ENCODE measurements at places on chromosomes 2 and 18.

DNA sequence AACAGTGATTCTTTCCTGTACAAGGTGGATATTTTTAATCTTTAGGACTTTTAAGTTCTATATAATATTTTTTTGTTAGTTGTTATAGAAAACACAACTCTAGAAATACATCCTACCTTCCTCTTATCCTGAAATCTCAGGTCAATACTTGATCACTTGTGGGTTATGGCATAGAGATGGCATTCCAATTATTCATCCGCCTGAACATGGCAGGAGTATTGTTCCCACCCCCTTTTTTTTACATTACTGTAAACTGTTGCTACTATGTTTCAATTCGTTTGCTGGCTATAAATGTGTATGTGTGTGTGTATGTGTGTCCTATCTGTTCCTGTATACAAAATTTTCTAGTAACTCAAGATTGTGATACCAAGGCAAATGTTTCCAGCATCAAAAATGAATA lies 43.3 kb upstream of the FN1 start:
- DNase-seq: no peak

GRCh38 chr18:45724601-45725000 lies 620 bp downstream of the SLC14A1 start:
- no peak for DNase-seq

GRCh38 chr18:31677592-31677991 lies 6.8 kb downstream of the B4GALT6 start:
- no peak for DNase-seq

DNA sequence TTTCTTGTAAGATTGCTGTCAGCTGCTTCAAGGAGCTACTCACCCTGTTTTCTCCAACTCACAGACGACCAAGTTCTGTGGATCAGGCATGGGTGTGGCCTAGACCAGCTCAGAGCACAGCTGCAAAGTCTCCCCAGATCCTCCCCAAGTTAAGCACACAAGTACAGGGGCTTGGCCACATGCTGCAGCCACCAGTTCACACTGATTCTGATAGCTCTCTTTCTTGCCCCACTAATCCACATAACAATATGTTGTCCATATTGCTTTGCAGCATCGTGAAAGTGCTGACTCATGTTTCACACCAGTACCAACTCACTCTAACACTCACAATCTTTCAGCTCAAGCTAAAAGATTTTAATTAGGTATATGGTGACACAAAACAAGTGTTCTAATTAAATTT lies 437.0 kb downstream of the PARD3B start:
- DNase-seq: no peak

GRCh38 chr2:67565761-67566160 lies 168.6 kb downstream of the ETAA1 start:
- no peak for DNase-seq

- no peak for DNase-seq
These were observed 153.7 kb upstream of the SERTAD2 start for GRCh38 chr2:64807417-64807816.

- DNase-seq: no peak
These were observed 18.9 kb downstream of the SDC1 start for GRCh38 chr2:20205915-20206524.

DNA sequence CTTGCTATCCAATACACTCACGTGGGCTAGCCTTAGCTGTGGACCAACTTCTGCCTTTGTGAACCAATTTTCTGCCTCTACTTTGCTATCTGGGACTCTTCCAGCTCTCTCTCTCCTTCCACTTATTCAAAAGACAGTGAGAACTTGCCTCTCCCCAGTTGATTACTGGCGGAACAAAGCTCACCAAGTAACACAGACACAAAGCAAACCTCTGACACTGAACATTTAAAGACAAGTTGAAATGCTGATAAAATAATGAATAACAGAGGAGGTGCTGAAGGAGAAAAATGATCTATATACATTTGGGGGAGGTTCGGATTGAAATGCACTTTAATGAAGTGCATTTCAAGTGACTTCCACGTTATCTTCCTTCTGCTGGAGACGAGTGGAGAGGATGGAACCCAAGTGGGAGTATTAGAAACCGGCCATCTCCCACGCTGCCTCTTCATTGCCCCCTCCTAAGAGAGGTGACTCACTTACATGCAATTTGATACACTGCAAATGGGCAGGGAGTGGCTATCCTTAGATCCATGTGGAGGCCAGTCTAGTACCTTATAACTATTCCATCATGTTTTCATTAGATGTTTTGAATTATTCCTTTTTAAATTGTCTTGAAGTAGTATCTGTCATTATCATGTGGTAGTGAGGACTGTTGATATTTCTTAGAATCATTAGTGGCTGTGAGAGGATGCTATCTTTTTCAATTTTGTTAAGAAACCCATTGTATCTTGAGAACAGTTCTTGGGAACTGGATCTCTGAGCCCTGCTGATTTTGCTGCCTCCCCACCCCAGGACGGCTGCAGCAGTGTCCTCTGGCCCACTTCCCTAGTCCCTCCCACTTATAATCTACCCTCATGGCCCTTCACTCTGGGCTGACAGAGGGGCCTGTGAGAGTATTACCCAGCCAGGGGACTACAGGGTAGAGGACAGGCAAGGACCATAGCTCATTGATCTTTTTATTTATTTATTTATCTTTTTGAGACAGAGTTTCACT lies 6.0 kb upstream of the GLI2 start:
- DNase-seq: no peak

DNA sequence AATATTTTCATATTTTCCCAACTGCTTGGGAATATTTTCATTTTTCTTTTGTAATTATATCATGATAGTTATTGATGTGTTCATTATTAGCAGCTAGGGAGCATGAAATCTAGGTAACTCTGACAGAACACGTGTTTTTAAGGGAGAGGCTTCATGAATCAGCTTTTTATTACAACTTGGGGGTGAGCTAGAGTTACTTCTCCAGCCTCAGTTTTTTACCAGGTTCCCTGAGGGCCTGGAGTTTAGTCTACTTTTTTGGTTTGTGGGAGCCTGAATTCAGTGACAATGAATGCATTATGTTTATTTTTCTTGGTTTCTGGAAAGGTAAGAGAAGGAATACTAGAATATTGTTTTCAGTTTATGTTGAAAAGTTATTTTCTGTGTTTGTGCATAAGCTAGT lies 18.0 kb downstream of the NAB1 start:
- DNase-seq: no peak

DNA sequence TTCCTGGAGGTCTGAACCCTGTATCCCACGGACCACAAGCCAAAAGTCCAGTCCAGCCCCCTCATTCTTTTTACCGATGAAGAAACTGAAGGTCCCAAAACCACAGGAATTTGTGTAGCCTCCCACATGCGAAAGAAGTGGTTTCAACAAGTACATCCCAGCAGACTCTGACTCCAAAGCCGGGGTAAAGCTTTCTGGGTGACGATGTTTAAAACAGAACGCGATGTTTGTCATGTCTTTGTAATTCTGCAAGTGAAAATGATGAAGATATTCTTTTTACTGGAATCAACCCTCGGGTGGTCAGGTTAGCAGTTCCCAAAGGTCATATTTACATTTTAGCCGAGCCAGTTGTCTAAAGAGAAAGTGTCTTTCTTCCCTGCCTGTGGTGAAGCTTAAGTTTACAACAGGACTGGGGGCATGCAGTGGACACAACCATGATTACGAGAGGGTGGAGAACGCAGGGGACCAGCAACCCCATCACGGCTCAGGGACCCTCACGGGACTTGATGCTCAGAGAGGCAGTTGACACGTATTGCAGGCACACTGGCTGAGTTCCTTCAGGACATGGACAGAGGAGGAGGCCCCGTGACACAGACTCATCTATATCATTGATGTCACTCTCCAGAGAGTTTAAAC lies 17.8 kb upstream of the TMEM131 start:
- no peak for DNase-seq

DNA sequence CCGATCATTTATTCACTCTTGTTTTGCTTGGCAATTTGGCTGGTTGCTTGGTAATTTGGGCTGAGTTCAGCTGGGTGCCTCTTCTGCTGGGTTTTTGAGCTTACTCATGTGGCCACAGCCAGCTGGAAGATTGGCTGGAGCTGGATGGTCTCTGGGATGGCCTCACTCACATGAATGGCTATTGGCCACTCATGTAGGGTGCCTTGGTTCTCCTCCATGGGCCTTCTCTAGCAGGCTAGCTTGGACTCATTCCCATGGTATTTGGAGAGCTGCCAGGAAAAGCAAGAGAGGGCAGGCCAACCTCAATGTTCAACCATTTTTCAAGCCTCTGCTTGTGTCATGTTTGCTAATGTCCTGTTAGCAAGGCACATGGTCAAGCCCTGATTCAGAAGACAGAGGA lies 16.9 kb downstream of the ZAP70 start:
- no peak for DNase-seq

GRCh38 chr2:168559187-168559586 lies 103.1 kb downstream of the CERS6 start:
- DNase-seq: no peak

DNA sequence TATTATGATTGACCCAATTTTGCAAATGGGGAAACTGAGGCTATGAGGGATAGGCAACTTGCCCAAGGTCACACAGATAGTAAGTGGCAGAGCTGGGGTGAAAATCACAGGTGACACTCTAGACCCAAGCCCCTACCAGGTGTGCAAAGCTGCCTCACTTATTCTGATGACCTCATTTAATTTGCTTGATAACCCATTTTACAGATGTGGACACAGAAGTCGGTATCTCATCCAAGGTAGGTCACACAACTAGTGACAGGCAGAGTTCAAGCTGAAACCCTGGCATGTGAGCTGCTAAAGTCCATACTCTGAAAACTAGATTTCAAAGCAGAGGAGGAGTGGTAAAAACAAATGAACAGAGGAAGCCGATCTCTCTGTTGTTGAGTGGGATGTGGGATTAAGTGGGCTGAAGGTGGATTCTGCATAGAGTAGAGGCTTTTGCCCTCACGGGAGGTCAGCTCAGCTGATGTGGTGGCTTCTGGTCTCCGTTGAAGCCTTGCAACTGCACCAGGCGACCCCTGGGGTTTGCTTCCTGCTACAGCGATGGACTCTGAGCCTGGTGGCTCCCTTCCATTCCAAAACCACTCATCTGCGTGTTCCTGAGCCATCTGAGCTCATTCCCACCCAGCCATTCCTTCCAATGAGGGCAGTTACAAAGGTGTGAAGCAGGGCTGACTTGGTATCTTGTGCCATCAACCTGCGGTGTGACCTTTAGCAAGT lies 164.3 kb upstream of the FHL2 start:
- DNase-seq: no peak

DNA sequence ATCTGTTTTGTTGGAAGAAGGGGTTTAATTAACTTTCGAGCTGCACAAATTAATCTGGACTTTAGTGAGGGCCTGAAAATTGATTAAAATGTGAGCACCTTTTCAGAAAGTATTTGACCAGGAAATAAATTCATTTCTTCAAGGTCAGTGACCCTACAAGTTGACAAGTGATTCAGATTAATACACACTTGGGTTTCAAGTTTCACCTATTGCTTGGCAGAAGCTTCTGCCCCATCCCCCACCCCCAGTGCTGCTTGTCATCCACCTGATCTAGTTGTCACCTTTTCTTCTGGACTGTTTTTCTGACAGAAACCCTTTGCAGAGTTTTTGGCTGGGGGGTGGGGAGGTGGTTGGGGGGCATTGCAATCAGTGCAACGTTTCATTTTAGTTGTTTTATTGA lies 46.2 kb downstream of the RPRM start:
- DNase-seq: no peak

- no peak for DNase-seq
These were observed 17.7 kb downstream of the QPCT start for GRCh38 chr2:37361994-37362698.

- no peak for DNase-seq
These were observed 421.3 kb downstream of the NYAP2 start for GRCh38 chr2:225820826-225821225.

DNA sequence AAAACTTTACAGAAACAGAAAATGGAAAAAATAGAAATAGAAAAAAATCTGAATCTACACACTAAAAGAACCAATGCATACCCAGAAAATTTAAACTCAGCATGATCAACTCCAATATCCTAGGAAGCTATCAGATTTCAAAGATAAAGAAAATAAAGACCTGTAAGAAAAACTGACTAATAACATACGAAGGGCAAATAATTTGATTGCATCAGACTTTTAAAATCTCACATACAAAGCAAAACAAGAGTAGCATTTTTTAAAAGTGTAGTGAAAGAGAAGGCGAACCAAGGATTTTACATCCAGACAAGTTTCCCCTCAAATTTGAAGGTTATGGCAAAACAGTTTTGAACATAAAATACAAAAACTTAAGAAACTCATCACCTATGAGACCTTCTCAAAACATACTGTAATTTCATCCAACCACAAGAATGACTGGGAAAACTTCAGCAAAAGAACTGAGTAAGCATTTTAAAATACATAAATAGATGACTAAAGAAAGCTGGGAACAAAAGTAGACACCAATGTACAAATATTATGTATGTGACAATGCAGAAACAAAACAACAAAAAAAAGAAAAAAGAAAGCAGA lies 54.8 kb downstream of the NBAS start:
- DNase-seq: no peak

DNA sequence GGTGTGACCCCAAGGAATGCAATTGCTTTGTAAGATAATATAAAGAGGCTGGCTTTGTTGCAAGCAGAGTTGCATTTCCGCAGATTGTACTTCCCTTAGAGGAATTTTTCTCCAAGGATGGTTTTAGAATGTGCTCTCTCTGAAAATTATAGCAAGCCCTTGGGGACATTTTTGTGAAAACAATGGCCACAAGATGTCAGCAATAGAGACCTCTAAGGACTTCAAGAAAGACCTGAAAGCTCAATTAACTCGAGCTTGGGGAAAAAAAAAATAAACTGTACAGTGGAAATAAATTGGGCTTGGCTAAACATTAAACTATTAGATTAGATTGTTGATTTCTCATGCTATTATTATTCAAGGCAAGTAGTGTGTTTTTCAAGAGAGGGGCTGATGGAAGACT lies 81.3 kb upstream of the KYNU start:
- DNase-seq: no peak

DNA sequence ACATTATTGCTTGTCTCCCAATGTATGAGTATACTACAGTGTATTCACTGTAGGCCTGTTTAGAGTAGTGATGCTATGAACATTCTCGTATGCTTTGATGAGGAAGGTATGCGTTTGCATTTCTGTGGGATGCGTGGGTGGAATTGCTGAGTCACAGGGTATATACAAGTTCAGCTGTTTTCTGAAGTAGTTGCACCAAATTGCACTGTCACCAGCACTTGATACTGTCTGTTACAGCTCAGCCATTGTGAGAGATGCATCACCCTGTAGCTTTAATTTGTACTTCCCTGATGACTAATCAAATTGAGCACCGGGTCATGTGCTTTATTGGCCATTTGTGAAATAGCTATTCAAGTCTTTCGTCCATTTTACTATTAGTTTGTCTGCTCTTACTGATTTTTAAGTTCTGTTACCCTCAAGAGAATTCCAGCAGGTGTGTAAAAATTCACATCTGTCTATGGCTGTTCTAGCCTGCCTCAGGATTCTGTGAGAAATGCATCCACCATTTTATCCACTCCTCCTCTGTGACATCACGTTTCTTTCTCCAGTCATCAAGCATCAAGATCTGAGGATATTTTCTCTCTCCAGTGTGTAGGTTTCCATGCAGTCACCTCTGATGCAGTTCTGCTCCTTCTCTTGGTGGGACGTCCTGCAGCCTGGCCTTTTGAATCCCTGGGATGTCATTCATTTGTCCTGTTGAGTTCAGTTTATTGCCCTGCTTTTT lies 72.5 kb downstream of the DGKD start:
- DNase-seq: no peak

- DNase-seq: no peak
These were observed 124.1 kb upstream of the KLHL14 start for GRCh38 chr18:32896776-32897547.

- no peak for DNase-seq
These were observed 36.9 kb downstream of the CRACDL start for GRCh38 chr2:98899041-98899702.
